ENCODE measurements at places on chromosomes 7 and 10. TPM values are rescaled to one million over a fixed set of nuclear protein-coding genes. Genes with fewer than 3 reads are reported as not detected.

Gene CALML3
- not detected for total RNA-seq

Gene ANXA8L1
- total RNA-seq, result 0.18 TPM

Gene LRRC17
- total RNA-seq, result 280 TPM

- no peak for DNase-seq
- H3K4me3 ChIP-seq, result no peak overlapping the region
- no peak overlapping the region for H3K27ac ChIP-seq
- no peaks in the 10 kb centered on the region for H3K36me3 ChIP-seq
- no peaks in the 10 kb centered on the region for H3K27me3 ChIP-seq
Observed at GRCh38 chr10:57706576-57707299, 561.0 kb downstream of the IPMK start.

DNA sequence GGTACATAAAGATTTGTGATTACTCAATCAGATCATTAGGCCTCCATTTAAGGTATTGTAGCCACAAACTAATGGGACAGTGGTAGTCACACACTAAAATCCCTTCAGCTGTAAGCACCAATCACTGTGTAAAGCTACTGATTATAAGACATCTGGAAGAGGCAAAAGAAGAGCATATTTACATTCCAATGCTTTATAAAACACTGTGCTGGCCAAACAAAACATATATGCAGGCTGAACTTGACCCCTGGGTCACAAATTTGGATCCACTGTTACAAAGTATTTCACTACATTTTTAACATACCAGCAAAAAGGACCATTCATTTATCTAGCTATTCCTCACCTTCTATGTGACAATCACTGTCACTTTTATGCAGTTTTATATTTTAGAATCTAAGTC is 41.4 kb upstream of the ANLN start:
- H3K27me3 ChIP-seq, result peaks cover 2% of the 10 kb centered on the region
- peaks cover 2% of the 10 kb centered on the region for H3K4me1 ChIP-seq
- H3K27ac ChIP-seq, result no peak overlapping the region

- DNase-seq, result no peak
- H3K27me3 ChIP-seq, result peaks cover 3% of the 10 kb centered on the region
- no peak overlapping the region for H3K4me3 ChIP-seq
- H3K4me1 ChIP-seq, result no peaks in the 10 kb centered on the region
- H3K27ac ChIP-seq, result no peak overlapping the region
Observed at GRCh38 chr10:49662169-49662830, 17.2 kb upstream of the C10orf53 start.

Measured in IMR-90 (cell line).